ENCODE measurements at places on chromosomes 4 and X.
A peak's percentile ranks its signal among the peaks of the same experiment; 100 is the strongest.

GRCh38 chrX:7316887-7317286 is 168.9 kb upstream of the PUDP start:
- DNase-seq = no peak

- no peak for DNase-seq
These were observed 9.1 kb upstream of the TMPRSS11D start for GRCh38 chr4:67892905-67893304.

GRCh38 chr4:98728871-98729270 is 70.5 kb upstream of the TSPAN5 start:
- DNase-seq = no peak

- no peak for DNase-seq
These were observed 60.8 kb downstream of the NPY1R start for GRCh38 chr4:163271555-163272127.

GRCh38 chr4:11297201-11297600 is 131.5 kb downstream of the HS3ST1 start:
- DNase-seq = no peak

GRCh38 chr4:112807083-112807482 is 170.1 kb downstream of the LARP7 start:
- no peak for DNase-seq

DNA sequence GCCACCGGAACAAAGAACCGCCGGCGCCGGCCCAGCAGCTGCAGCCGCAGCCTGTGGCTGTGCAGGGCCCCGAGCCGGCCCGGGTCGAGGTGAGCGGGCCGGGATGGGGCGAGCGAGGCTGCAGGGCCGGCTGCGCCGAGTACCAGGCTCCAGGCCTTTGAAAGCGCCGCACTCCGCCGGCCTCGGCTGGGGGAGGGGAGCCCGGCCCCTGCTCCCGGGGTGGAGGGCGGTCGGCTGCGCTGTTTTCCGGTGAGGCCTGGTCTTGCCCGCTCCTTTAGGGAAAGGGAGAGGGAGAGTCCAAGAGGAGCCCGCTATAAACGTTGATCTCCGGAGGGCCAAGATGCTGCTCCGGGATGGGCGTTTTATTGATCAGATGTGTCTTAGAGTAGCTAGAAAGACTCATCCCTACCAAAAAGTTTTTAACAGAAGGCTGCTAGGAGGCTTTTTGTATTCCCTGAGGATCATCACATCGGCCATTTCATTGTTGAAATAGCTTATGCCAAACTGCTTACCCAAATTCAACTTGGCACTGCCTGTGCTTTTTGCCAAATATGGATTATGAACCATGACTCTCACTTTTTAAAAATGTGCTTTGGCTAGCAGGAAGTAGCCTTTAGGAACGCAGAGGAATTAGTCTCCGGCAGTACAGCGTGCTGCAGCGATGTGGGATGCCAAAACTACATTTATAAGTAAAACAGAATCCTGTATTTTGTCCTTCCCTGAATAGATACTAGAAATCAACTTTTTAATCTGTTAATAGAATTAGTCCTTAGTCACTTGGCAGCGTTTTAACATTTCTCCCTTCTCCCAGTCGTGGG is 760 bp downstream of the TMEM165 start:
- DNase-seq = peak; percentile 25

DNA sequence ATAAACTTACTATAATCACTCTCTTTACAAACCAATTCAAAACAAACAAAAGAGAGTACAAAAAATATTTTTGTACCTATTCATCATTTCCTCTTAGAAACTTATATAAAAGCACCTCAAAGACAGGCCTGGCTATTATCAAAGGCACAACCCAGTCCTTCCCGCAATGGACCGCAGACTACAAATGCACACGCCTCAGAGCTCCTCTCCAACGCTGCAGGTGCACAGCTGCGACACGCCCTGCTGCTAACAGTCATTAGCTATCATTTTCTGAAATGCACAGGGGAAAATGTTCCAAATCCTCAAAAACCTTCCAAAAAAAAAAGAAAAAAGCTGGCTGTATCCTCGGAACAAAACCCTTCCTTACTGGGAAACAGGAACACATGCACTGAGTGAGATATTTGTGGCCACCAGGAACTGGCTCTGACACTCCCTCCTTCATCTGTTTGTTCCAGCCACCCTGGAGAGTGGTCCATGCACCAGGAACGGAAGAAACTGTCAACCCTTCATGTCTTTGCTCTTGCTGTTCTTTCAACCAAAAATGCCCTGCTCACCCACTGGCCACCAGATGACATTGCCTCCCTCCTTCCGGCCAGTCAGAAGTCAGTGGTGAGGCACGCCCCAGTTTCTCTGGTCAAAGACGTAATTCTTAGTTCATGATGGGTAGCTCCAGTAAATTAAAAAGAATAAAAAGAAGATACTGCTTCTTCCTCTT is 16.7 kb downstream of the IRF2 start:
- DNase-seq = peak; percentile 30

- no peak for DNase-seq
These were observed 23.8 kb upstream of the ARHGAP10 start for GRCh38 chr4:147707892-147708672.

- DNase-seq = no peak
These were observed 520.4 kb downstream of the NLGN4X start for GRCh38 chrX:5708251-5708650.

- no peak for DNase-seq
These were observed 148.7 kb downstream of the ENOX2 start for GRCh38 chrX:130754353-130754752.

- DNase-seq = no peak
These were observed 191.2 kb downstream of the RRAGB start for GRCh38 chrX:55908661-55909212.

GRCh38 chr4:152957437-152958171 is 21.5 kb downstream of the FHDC1 start:
- no peak for DNase-seq

DNA sequence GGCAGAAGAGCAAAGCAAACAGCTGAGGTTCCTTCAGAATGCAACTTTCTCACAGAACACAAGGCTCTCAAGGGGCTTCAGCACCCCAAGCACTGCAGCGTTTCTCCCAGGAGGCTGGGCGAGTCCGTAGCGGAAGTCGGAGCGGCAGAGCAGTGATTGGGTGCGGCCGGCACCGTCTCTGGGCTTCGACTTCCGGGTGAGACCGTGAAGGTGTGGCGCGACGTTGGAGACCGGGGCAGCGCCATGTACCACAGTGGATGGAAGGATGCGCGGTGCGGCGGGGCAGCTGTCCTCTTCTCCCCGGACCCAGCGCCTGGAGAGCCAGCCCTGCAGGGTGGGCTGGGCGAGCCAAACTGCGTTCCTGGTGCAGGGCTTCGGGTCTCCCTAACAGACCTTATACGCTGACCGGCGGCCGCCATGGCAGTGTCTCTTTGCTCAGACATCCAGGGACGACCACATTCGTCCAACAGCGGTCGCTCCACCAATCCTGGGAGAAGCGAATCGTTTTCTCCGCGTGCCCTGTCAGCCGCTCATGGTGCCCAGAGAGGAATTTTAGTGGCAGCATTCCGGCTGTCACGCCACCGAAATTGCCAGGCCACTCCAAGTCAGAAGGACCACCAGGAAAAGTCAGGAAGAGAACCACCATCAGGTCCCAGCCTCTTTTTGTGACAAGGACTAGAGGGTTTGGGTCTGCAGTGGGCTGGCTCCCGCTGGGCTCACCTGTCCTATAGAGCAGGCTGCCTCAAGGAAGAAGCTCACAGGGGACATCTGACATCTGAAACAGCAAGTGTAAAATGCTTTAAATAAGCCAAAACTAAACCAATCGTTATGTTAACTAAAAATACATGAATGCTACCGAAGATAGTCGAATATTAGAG is 20.5 kb downstream of the TRIM61 start:
- peak; percentile 84 for DNase-seq

DNA sequence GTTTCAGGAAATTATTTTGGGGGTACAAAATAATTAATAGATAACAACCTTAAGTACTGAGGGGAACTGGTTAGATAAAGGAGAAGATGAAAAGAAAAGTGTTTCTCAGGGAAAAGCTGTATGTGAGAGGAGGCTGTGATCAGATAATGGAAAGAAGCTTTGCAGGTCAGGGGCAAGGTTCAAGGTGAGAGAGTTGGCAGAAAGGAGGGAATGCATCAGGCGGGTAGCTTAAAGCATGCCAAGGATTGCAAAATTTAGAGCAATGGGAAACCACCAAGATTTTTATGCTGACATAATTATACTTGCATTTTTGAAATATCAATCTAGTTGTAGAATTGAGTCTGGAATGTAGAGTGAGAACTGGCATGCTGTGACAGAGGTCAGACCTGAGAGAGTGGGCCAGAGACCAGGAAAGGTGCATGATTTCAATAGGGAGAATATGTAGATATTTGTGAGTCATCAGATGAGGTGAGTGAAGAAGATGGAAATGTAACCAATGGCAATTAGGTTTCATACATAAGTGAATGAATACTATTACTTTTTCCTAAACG is 508.7 kb downstream of the TRIML1 start:
- DNase-seq = no peak

DNA sequence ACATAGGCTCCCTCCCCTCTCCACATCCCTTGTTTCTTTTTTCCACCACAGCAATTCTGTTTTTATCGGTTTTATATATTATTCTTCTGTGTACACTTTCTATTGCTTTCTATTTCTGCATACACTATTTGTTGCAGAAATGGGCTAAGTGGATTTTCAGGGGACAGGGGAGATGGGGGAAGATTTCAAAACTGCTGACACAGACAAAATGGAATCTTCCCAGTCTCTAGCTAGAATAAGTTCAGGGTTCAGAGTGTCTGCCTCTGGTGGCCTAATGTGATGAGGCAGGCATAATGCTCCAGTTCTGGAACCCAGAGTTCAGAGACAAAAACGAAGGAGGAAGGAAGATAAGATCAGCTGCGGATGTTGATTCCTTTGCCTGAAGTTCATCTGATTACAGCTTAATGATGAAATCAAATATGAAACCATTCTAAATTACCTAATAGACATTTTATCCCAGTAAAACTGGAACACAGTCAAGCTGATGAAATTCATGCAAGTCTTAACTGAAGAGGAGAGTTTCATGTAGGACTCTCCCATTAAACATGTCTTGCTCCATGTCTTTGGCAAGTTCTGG is 447.1 kb downstream of the AFF2 start:
- no peak for DNase-seq

DNA sequence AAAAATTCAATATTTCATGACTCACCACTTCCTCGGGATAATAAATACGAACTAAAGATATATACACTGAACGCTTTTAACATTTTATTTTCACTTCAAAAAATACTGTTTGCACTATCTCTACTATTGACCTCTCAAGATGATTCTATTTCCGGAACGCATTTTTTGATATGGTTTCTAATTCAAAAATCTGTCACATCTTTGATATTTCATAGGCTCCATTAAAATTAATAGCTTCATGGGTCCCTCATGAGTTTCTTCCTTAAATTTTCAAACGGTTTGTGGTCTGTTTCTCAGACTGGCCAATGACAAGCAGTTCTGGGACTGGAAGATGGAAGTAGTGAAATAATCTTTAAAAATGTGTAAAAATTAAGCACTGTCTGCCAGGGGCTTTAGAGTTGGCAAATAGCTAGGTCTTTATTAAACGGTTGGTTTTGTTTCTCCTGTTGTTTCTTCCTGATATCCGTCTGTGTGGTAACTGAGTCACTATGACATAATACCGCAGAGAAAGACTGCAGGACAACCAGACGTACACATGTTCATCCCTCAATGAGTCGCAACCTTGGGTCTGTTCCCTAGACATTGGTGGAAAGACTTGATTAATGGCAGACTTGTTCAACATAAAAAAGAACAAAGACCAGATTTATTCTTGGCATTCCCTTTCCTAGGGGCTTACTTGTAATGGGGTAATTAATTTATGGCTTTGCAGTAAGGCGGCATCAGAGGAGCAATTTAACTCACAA is 133.8 kb downstream of the PALLD start:
- no peak for DNase-seq

DNA sequence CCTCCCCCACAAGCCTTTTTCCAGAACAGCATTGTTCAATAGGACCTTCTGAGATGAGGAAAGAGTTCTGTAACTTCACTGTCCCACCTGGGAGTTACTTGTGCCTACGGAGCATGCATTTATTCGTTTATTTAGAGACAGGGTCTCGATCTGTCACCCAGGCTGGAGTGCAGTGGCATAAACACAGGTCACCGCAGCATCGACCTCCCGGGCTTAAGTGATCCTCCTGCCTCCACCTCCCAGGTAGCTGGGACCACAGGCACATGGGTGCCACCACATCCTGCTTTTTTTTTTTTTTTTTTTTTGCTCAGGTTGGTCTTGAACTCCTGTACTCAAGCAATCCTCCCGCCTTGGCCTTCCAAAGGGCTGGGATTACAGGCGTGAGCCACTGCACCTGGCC is 2.9 kb downstream of the MAP3K15 start:
- no peak for DNase-seq

- peak; percentile 76 for DNase-seq
These were observed 73.0 kb upstream of the PJA1 start for GRCh38 chrX:69238114-69238886.

- no peak for DNase-seq
These were observed 191.0 kb downstream of the CCSER1 start for GRCh38 chr4:90318193-90318592.

GRCh38 chr4:156036496-156036895 is 82.8 kb upstream of the CTSO start:
- no peak for DNase-seq

DNA sequence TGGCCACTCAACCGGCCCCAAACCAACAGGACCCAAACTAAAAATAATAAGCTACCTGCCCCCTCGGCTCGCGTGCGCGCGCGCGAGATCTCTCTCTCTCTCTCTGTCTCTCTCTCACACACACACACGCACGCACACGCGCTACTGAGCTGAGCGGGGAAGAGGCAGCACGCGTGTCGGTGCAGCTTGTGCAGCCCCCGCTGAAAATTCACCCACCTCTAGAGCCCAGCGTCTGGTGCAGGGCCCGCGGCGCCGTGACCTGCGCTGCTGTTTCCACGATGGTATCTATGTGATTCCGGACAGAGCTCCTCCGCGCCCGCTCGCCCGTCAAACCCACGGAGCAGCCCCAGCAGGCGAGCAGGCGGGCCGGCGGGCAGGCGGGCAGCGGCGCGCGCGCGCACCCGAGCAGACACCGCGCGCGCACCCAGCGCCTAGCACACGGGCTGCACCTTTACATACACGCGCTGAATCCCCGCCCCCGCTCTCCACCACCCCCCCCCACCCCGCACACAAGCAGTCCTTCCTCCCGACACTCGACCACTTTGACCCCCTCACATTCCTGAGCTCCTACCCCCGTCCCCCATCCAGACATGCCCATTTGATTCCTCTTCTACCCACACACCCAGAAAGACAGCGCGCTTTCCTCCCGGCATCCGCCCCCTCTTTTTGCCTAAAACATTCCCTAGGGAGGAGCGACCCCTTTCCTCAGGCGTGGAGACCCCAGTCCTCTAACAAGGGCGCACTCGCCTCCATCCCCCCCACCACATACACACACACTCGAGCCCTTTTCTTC is 1.0 kb downstream of the SLITRK4 start:
- no peak for DNase-seq

DNA sequence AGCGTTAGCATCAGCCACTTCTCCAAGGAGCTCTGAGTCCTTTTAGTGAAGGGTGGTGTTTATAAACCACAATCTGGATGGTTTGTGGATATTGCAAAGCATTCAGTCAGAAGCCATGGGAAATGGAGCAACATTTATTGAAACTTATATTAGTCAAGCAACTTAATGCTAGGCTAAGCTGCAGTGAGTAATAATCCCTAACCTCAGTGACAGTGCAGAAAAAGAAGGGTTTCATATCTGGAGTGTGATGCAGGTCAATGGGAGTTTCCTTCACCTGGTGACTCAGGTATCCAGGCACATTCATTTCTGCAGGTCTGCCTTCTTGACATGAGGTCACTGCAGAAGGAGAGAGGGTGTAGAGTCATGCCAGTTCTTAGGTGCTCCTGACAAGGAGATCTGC is 10.4 kb upstream of the DRD5 start:
- DNase-seq = no peak
